ENCODE measurements at places on chromosomes 1 and 21. TPM values are rescaled to one million over a fixed set of nuclear protein-coding genes. Genes with fewer than 3 reads are reported as not detected.

DNA sequence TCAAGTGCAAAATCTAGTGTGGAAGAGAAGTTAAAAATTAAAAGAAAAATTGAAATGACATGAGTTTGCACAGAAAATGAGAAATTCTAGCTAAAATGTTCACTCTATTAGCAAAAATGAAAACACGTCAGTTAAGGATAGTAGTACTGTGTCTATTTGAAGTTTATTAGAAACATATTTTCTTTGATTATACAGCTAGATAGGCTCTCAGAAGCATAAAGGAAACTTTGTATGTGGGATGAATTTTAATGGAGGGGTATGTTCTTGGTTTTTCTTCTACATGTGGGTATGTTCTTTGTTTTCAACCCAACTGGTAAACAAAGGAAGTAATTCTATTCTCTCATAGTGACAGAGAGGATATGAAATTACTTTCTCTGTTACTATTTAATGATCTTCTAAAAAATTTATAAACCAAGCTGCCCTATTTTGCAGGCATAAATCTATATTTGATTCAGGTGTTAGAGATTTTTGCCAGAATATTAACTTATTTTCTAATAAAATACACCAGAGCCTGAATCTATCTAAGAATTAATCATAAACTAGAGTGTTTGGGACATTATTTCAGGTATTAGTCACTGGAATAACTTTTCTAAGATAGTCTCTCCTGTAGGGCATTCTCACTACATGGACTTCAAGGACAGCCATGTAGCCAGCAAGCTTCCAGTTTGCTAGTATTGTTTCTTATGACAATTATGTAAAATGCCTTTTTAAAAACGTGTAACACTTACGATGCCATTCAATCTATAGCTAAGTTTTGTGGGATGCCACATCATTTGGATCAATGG is 15.8 kb downstream of the GPSM2 start:
- DNase-seq: no peak

GRCh38 chr1:246274186-246274585 is 232.9 kb downstream of the SMYD3 start:
- DNase-seq: no peak

DNA sequence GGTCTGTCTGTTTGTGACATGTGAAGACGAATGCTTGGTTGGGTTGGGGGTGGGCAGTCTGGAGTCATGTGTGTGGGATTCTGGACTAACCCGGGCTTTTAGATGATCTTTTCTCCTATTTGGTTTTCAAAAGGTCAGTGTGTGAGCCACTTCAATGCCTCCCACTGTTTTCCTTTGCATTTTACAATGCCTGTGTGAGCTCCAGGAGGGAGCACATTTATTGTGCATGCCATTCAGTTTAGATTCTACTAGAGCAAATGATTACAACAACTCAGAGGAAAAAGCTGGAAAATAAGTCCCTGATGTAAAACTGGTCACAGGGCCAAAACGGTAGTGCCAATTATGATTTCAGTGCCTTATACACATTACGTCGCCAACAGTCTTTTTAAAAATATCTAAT is 90.9 kb downstream of the LYPLAL1 start:
- no peak for DNase-seq

GRCh38 chr1:64659478-64660138 is 85.3 kb upstream of the RAVER2 start:
- no peak for DNase-seq

The NTMT2 gene
- total RNA-seq: not detected

The ALPL gene
- total RNA-seq: not detected

DNA sequence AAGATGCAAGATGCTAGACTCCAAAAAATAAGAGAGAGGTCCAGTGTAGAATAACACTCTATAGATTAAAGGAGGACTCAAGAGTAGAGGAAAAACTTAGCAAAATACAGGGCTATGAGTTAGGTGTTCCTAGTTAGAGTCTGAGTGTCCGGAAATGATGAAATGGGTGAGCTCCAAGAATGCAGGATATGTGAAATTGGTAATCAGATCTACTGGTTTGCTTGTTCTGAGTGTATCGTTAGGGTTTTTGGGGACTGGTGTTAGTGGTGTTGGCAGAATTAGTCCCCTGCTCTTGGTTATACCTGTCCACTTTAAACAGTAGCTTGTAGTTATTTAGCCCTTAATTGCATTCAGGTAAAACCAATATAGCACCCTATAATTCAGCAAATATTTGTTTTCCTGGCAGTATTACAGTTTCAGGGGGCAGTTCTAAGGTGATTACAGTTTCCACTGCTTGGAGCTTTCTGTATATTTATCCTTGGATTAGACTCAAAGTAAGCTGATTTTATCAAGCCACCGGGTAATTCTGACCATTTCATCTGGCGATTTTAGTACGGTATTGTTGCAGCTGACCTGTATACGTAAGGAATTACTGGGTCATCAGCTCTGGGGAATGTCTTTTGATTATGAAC is 332.7 kb downstream of the CHRM3 start:
- DNase-seq: peak; percentile 54

The FAM163A gene
- not detected for total RNA-seq

The PDPN gene
- not detected for total RNA-seq

The OR2G6 gene
- total RNA-seq: not detected

DNA sequence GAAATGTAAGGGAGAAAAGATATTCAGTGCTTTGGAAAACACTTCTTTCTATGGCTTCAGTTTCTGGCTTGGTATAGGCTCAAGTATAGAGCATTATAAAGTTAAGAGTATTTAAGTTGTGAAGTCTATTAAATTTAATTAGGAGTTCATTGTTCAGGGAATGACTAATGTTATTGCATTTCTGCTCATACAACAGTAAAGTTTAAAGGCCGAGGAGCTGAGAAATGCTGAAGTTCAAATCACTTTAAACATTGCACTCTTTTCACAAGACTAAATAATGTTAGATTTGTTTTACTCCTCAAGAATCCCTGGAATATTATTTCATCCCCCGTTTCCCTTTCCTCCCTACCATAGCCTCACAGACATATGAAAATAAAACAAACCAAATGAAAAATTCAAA is 30.1 kb downstream of the RGS5 start:
- no peak for DNase-seq

DNA sequence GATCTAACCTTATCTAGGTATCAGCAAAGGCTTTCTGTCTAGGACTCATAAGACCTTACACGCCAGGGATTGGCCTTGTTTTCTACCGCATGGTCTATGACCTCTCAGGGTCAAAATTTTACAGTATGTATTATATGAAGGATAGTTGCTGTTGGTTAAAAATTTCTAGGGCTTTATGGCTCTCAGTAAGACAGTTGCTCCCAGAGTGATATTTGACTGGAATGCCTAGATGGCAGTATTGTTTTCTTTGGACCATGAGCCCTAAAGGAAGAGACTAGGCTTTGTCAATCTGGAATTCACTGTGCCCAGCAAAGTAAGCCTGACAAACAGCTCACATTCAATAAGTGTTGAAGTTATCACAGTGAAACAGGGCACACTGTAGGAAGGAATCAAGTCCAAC is 37.6 kb downstream of the C1orf87 start:
- DNase-seq: no peak

The SPRR5 gene
- not detected for total RNA-seq

- DNase-seq: peak; percentile 63
Measured at GRCh38 chr1:110916669-110917306, 43.8 kb downstream of the CD53 start.

- no peak for DNase-seq
Measured at GRCh38 chr1:184761969-184762485, 7.4 kb upstream of the EDEM3 start.

DNA sequence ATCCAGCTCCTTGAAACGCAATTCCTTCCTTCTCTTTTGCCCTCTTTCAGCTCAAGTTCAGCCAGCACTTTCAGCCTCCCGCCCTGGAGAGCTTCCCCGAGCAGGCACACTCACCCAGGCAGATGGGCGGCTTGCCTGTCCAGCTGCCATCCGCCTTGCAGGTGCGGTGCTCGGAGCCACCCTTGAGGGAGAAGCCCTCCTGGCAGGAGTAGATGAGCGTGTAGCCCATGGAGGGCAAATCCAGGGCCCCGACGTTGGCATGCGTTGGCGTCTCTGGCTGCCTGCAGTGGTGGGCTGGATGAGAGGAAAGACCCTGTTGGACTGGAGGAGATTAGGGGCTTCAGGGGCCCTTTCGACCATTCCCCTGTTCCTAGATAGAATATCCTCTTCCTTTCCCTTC is 60.5 kb downstream of the ZSCAN20 start:
- DNase-seq: no peak

The PLA2G2D gene
- total RNA-seq: not detected

- no peak for DNase-seq
Measured at GRCh38 chr1:16926491-16927073, 4.9 kb downstream of the CROCC start.

The ST6GALNAC3 gene
- total RNA-seq: not detected

DNA sequence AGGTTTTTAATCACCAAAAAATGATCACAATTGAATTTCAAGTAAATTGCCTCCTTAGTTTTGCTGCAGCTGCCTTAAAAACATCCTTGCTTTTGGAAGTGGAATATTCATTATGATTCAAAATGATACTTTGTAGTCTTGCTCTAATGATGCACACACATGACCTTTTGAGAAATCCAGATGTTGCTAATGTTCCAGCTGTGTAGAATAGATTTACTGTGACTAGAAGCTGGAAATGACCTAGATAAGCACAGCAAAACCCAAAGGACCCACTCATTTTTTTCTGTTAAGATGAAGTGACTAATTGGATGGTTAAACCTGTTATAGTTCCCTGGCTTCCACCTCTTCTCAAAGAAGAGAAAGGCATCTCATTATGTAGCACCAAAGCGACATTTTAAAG is 64.6 kb upstream of the RALGPS2 start:
- DNase-seq: no peak

DNA sequence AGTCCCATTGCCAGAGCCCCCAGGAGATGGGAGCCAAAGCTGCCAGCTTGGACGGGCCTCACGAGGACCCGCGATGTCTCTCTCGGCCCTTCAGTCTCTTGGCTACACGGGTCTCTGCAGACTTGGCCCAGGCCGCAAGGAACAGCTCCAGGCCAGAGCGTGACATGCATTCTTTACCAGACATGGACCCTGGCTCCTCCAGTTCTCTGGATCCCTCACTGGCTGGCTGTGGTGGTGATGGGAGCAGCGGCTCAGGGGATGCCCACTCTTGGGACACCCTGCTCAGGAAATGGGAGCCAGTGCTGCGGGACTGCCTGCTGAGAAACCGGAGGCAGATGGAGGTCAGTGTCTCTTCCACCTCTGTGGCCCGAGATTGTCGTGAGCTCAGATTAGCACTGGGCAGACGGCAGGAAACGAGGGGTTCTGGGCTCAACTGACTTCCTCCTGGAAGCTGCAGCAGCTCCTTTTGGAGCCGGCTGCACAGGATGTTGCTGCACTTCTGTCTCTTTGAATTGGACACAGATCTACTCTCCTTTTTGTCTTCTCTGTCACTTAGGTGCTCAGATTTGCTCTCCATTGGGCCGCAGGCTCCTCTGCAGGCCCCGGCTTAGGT is 68.0 kb downstream of the DISC1 start:
- DNase-seq: no peak

The ETNK2 gene
- 0.11 TPM for total RNA-seq

GRCh38 chr1:42679364-42679983 is 2.7 kb upstream of the YBX1 start:
- DNase-seq: no peak

The HTR6 gene
- total RNA-seq: not detected

The BEST4 gene
- 0.26 TPM for total RNA-seq

DNA sequence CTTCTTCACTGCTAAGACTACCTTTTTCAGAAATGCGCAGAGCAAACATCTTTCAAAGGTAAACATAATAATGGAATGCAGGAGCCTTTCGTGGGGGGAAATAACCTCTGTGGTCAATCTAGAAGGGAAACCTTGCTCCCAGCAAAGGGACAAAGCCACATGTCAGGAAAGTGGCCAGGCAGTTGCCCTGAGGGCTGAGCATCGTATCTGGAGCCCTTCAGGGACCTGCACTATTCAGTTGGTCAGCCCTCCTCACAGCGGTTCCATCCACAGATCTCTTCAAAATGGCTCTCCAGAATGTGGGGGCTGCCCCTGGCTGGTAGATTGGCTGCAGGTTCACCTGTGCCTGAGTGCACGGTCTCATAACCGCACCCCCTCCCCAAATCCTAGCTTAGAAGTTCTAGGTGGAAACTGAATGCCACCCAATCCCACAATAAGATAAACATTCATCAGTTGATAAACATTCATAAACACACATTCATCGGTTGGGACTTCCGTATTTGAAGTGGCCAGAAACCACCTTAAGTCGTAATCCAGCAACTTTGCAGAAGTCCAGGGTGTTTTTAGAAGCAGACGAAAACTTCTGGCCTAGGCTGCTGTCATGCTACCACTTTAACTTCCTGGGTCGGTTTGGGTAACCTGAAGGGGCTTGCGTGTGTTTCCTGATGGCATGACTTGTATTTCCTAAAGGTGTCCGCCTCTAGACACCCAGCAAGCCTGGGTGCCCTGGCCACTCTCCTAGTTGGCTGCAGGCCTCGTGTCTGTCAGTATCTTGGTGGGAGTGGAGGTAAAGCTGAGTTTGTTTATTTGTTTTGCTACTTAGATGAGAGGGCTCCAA is 50.5 kb downstream of the RASSF5 start:
- peak; percentile 55 for DNase-seq

DNA sequence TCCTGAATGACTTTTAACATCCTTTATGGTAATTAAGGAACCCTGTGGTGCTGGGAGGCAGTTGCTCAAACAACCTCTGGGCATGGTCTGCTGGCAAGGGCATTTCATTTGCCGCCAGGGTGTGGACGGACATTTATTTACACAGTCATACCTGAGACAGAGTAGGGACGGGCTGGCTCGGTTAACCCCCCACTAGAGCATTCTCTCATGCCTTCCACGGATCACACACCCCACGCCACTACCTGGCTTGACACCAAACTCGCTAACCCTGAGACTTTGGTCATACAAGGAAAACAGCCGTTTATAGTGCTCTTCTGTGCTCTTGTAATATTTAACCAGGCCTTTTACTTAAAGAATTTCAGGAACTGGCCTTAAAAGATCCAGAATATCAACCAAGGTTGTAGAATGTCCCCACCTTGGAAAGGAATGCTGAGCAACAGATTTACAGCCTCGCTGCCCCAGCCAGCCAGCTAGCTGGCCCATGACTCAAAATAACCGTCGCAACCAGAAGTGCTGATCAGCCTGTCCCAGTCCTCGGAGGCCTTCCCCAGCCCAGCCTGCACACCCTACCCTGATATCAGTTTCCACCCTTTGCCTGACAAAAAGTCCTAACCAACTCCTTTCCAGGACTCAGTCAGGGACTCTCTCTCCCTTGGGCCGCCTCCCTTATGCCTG is 6.5 kb upstream of the PDXK start:
- DNase-seq: no peak

- DNase-seq: no peak
Measured at GRCh38 chr1:172941945-172942344, 108.8 kb downstream of the TNFSF18 start.

- DNase-seq: peak; percentile 14
Measured at GRCh38 chr1:116150368-116150767, 39.2 kb downstream of the MAB21L3 start.

DNA sequence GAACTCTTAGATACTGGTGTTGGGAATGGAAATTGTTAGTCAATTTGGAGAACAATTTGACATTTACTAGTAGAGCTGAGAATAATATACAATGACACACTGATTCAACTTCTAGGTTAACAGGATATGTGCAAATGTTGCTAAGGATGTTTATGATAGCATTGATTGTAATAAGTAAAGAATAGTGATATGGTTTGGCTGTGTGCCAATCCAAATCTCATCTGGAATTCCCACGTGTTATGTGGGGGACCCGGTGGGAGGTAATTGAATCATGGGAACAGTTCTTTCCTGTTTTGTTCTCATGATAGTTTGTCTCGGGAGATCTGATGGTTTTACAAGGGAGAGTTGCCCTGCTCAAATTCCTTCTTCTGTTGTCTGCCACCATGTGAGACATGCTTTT is 302.4 kb upstream of the TMPRSS15 start:
- no peak for DNase-seq

The DAB1 gene
- total RNA-seq: 0.18 TPM

The PTPN14 gene
- 0.21 TPM for total RNA-seq

The SNRPE gene
- total RNA-seq: 201 TPM

Data from activated CD8-positive, alpha-beta T cell treated with anti-CD3 and anti-CD28 coated beads, Interleukin-2, amount 10 ng/mL, durations not matched to agents 7 days and 5 days (primary cell).